ENCODE measurements at places on chromosomes 2 and 18.

DNA sequence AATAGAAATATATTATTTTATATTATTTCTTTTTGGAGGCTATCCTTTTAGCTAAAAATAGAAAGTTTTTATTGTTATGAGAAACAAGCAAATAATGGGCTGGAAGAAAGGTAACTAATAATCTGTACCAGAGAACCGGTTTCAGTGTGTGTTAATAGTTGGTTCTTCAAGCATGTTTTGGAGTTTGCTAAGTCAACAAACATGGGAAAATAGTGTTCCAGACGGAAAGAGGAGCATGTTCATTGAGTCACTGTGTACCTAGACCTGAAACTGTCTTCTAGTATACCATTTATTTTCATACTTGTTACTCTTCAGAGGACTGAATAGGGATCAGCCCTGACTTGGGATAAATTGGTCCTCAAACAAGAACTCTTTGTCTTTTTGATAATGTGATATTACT lies 134.5 kb upstream of the CWC22 start:
- no peak for DNase-seq

- no peak for DNase-seq
Observed at GRCh38 chr2:119249855-119250717, 26.5 kb downstream of the STEAP3 start.

- no peak for DNase-seq
Observed at GRCh38 chr18:45522371-45522770, 92.9 kb upstream of the SLC14A2 start.

DNA sequence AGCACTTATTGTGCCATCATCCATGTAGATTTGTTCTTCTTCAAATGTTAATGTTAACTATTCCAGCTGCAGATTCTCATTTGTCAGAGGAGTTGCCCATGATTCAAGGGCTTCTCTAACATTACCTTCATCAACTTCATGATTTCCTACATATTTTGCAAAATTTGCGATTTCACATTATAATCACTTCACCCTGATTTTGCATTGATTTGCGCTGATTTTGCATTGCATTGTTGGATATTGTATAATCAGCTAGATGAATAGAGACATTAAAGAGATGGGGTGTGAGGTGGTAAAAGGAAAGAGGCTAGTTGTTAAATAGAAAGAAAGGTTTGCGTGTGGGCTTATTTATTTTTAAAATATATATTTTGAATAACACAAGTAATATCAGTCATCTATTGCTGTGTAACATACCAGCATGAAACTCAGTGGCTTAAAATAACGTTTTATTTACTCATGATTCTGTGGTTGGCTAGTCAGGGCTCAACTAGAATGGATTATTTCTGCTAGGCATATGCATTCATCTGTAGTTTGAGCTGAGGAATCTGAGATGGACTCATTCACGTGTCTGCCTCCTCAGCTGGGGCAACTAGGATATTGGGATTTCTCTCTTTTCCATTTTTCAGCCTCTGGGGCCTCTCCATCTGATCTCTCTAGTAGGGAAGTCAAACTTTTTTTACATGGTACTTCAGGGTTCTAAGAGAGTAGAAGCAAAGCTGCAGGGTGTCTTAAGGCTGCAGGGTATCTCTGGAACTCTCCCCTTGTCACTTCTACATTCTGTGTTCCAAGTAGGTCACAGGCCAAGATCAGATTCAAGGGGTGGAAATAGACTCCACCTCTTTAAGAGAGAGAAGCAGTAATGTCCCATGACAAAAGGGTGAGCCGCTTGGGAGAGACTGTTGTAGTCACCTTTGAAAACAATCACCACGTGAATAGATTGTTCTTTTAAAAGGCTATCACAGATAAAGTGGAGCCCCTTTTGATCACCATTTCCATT lies 2.2 kb upstream of the CAVIN2 start:
- no peak for DNase-seq

- no peak for DNase-seq
Observed at GRCh38 chr2:102256276-102256675, 55.1 kb upstream of the IL1RL1 start.

DNA sequence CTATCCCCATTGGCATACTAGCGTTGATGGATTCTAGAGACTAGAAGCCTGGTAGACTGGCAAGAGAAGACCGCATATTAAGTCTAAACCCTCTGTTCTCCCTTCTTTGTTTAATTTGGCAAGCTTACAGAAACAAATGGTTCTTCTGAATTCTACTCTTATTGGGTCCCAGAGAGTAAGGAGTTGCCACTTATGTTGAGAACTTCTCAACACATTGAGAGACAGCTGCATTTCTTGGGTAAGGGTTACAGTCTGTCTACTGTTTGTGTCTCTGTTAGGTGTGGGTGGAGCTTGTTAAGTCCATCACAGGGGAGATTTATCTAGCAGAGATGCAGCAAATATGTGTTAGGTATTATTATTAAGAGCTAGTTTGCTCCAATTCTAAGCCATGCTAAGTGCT lies 435.8 kb upstream of the MEIS1 start:
- no peak for DNase-seq

- DNase-seq = peak; percentile 26
Observed at GRCh38 chr2:143110758-143111428, 18.3 kb upstream of the ARHGAP15 start.

- DNase-seq = no peak
Observed at GRCh38 chr2:60556576-60557485, 3.4 kb upstream of the BCL11A start.

DNA sequence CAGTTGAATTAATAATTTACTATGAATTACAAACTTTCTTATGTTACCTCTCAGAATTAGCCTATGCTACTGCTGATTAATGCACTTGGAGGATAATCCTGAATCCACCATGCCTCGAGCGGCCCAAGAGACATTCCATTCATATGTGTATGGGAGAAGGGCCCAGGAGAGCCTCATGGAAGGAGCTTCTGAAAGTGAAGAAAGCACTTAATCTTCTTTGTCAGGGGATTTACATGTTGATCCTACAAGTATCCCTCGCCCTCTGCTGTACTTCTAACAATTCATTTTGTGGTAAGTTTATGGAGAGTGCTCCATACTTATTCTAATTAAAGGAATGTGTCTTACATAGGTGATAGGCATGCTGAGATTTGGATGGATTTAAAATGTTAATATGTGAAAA lies 1189.1 kb upstream of the NXPH2 start:
- DNase-seq = no peak

DNA sequence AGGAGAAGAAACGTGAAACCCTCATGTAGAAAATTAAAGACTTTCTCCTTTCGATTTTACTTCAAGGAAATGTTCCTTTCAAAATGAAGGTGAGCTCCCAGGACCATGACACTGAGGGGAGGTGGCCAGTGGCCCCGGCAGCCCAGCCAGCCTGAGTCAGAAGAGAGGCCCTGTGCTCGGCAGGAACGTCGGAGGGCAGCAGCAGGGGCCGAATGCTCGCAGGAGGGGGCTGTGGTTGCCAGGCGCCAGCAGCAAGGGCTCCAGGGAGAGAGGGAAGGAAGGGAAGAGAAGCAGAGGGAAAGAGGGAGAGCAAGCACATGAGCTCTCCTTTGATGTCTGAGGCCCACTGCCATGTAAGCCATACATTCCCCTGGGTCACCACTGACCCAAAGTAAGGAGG lies 73.3 kb upstream of the ACKR3 start:
- no peak for DNase-seq

DNA sequence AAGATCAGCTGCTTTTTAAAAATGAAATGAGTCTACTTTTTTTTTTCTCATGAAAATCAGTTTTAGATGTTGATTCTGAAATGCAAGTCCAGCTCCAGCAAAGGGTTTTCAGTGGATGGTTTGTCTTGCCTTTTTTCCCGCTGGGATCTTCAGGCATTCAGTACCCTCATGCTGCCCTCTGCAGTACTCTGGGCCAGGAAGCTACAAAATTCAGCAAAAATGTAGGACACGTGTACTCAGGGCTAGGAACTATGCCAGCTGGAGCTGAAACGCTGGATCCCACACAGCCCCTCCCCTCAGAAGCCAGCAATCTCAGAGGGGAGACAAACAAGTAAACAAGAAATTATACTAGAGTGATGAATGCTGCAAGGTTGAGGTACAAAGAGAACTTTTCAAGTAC lies 97.3 kb downstream of the MMADHC start:
- DNase-seq = no peak

DNA sequence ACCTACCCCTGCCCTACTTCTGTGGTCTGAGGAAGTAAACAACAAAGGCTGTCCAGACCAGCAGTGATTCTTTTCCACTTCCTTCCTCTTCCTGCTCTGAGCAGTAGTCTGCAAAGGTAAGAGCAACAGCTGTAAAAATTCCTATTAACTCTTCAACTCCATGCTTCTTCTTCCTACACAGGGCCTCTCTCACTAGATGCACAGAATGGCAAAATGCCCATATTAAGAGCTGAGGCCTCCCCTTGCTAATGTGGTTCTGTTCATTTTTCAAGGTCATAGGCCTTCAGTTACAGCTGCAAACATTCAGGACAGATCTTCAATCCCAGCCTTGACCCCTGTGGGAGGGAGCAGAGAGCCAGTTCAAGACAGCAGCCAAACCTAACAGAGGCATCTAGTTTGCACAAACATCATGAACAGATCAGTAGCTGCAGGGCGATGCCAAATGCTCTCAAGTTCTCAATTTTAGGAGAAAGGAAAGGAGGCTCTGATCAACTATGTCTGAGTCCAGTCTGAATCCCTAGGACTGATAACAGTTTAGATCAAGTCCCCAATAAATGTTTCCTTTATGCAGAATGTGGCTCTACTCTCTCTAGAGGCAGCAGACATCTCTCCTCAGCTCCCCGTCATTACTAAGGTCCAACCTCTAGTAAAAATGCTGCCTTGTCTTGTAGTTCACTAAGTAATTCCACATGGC lies 20.9 kb downstream of the SLC40A1 start:
- no peak for DNase-seq

DNA sequence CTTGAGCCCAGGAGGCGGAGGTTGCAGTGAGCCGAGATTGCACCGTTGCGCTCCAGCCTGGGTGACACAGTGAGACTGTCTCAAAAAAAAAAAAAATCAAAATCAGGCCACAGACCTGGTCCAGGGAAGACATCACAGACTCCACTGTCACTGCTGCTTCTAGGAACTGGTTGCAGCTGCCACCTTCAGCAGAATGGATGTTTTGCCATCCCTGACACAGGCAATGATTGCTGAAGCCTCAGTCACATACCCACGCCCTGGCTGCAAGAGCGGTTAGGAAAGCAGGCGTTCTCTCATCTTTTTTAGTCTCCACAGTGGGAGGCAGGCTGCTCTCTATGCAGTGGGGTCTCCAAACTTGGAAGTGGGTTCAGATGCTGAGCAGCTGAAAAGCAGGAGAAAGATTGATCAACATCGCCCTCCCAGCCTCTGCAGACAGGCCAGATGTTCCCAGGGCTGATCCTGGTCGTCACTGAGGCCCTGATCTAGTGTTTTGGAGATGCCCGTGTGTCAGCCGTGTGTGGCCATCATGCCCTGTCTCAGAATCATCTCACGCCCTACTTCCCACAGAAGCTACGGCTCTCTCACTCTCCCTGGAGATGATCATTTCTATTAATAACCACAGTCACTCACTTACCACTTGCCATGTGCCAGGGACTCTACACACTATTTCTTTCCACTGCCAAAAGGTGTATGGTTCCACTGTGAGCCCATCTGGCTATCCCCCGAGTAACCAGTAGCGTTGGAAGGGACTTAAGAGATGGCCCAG lies 91.8 kb downstream of the PLB1 start:
- DNase-seq = no peak

DNA sequence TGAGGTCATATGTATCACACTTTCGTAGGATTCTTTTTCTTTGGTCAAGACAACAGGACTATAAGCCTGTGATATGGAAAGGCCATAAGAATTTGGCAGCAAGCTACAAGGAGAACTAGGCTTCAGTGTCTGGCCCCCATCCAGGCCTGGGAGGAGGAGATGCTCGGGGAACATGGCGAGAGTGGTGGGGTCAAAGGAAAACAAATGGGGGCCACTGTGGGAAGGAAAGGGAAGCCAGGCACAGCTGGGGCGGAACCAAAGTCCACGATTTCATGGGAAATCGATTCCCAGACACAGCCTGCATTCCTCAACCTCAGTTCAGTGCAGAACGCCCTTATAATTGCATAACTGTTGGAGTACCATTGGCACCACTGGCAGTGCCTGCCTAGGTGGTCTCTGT lies 58.2 kb downstream of the MBP start:
- DNase-seq = no peak

DNA sequence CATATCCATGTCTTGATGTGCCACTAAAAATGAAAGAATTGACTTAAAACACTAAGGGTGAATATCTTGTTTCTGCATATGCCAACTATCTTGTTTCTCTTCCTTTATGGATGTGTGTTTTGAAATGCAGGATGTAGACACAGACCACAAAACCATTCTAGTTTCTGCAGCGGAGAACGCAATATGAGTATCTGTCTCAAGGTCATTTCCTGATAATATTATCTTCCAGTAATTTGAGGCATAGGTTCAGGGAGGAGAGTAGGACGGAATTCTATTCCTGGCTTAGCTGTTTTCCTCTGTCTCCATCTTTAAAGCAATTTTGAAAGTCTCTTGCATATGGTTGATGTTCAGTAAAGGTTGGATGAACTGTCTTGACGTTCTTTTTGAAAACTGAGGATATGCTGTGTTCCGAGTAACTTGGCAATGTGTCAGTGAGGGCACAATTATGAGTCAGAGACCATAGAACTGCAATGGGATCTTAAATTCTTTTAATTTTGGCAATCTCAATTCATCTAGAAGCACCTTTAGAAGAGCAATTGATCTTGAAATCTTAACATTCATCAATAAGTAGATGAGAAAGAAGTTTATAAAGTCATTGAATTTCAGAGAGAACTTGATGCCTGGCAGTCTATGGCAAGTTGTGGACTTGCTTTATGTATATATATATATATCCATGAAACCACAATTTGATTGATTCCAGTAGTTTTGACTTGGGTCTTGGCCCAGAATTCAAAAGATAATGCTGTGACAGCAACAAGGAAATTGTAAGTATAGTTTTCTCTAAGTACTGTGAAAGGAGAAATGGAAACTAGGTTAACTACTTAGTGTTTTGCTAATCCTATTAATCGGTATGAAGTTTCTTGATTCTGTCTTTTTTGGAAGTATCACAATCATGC lies 24.8 kb downstream of the RAB27B start:
- no peak for DNase-seq

- no peak for DNase-seq
Observed at GRCh38 chr2:47490406-47490805, 87.5 kb downstream of the MSH2 start.

DNA sequence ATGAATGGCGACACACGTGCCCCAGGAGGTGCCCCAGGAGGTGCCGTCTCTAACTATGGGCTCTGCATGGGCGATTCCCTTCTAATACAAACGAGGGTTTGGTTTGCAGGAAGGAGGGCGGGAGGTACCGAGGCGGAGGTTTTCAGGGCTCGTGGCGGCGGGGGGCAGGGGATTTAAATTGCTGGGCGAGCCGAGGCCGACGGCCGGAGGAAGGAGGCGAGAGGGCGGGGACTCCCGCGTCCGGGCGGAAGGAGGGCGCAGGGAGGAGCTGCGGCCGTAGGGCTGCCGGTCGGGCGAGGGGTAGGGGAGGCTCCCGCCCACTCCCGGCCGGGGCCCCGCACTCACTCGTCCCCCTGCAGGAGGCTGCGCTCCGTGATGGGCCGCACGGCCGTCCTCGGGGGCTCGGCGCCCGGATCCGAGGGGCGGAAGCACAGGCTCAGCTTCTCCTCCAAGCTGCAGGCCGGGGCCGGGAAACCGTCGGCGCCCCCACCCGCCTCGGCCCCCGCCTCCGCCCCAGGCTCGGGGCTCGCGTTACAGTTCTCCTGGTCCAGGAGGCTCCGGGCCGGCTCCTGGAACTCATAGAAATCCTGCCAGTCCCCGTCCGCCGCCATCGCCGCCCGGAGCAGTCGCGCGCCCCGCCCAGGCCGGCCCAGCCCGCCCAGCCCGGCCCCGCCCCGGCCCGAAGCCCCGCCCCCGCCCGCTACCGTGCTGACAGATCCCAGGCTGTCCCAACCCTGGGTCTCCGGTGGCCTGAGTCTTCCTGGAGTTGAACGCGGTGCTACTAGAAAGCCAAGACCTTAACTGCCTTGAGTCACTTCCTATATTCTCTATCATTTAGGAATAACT lies at the start of gene FEZ2:
Gene FEZ2 (minus strand): TSS at position 637 of the 846 bp plus-strand sequence. CDS start 26 bp downstream, at position 611.
- peak; percentile 27 for DNase-seq

All from NCI-H524 treated with DMSO at 0.1 percent for 48 hours (cell line).